ENCODE measurements at places on chromosomes 11 and 22.

DNA sequence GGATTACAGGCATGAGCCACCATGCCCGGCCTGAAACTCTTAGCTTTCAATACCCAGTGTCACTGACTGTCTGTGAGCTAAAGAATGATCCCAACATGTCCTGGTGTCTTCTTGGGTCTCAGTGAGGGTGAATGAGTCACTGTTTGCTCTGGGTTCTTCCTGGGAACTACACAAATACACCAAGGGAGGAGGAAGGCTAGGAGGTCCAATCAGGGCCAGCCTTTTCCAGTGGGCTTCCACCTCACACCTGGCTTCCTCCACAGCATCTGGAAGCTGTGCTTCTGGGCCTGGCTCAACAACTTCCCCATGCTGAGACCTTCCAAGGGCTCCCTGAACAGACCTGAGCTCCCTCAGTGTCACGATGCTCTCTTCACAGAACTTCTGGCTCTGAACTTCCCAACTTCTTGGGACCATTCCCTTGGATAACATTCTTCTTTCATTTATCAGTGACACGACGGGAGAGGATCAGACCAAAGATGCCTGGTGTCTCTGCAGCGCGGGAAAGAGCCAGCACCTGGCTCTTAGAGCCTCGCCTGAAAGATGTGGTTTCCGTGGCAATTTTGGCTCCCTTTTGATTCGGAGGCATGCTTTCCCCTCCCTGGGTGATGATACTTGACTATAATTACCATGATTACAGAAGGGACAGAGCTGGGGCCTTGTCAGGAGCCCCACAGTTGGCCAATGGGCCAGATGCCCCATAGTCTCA is 22.3 kb upstream of the CHRM4 start:
- peak; percentile 29 for DNase-seq

DNA sequence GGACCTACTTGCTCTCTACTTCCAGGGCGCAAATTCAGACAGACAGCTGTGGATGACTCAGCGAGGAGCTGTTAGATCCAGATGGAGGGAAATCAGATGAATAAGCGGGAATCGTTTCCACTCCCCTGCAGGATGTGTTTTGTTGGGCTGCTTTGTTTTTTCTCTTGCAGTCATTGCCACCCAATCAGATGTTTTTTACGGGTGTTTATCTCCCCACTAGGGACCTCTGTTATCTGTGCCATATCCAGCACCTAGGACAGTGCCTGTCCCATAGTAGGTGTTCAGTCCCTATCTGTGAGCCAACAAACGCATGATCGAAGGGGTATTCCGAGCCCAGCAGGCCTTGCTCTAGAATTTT is 51.1 kb upstream of the PARVG start:
- DNase-seq, result no peak

GRCh38 chr11:118928870-118929500 is 3.3 kb upstream of the BCL9L start:
- peak; percentile 82 for DNase-seq

DNA sequence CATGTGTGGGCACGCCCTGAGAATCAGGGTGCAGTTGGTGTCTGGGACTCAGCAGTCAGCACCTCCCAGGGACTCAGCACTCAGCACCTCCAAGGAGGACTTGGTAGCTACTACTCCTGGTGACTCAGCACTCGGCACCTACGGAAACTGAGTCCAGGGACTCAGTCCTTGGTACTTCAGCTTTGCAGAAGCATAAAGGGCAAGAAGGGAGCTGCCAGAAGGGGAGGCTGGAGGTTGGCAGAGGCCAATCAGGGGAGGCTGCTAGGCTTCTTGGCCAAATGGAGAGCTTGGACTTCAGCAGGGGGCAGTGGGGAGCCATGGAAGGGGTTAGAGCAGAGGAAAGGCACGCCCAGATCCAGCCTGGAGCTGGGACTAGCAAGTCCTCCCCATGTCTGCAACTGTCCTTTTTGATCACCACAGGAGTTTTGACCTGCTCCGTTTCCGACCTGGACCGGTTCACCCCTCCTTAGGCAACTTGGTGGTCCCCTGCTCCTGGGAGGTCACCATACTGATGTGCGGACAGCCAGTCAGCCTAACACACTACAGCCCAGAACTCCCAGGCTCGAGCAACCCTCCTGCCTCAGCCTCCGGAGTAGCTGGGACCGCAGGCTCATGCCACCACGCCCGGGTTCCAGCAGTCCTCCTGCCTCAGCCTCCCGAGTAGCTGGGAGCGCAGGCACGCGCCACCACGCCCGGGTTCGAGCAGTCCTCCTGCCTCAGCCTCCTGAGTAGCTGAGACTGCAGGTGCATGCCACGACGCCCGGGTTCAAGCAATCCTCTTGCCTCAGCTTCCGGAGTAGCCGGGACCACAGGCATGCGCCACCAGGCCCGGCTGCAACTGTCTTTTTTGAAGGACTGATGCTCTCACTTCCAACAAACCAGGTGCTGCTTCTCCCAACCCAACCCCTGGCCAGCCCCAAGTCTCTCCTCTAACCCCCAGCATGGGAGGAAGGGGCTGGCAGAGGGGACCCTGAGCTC is 1.5 kb downstream of the ANO9 start:
- DNase-seq, result no peak

DNA sequence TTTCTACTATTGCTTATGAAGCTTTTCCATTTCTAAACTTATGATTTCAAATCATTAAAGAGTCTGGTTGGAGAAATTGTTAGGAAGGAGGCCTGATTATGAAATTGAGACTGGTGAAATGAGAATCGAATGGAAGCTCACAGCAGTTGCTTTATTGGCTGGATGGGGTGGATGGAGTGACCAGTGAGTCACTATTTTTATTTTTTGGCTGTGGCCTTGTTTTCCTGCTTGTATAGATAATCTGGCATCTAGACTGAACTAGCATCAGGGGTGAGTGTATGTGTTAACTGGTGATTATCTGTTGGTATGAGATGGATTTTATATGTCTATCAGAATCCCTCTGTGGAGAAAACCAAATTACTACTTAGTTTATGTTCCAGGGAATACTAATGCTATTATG is 36.2 kb downstream of the UVRAG start:
- no peak for DNase-seq

- DNase-seq, result peak; percentile 24
These were observed 16.2 kb downstream of the MISFA start for GRCh38 chr11:18615628-18616392.

GRCh38 chr11:91871791-91872190 is 352.8 kb upstream of the FAT3 start:
- no peak for DNase-seq

DNA sequence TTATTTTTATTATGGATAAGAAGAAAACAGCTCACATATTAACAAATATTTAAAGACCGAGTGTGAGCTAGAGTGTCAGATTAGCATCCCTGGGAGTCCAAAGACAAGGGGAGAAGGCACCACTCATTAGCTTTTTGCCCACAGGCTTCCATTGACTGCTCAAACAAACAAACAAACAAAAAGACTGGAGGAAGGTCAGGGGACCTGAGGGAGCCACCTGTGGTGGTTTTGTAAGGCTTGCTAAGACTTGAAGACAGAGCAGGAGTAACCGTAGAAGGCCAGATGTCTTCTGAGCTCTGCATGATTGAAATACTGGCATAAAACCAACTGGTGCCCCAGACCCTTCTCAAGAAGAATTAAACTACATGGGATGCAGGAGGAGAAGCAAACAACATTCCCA is 395.2 kb upstream of the CNTN5 start:
- no peak for DNase-seq
